Karpas-422 (cell line): ENCODE measurements at places on chromosomes 6 and 20. TPM values are rescaled to one million over a fixed set of nuclear protein-coding genes. Genes with fewer than 3 reads are reported as not detected.

- no peak for DNase-seq
- H3K4me3 ChIP-seq = no peak overlapping the region
These were observed 63.2 kb downstream of the GMDS start for GRCh38 chr6:2182251-2182650.

- no peak overlapping the region for H3K27ac ChIP-seq
- H3K4me1 ChIP-seq = no peaks in the 10 kb centered on the region
- no peaks in the 10 kb centered on the region for H3K36me3 ChIP-seq
- no peak overlapping the region for H3K4me3 ChIP-seq
These were observed 212.7 kb upstream of the AGPAT4 start for GRCh38 chr6:161486361-161487216.

PCED1A gene
- total RNA-seq = 19.0 and 20.3 TPM in 2 replicates

HRH3 gene
- not detected in 2 replicates for total RNA-seq

C20orf141 gene
- total RNA-seq = not detected in 2 replicates

TPD52L2 gene
- 25.9 and 38.3 TPM in 2 replicates for total RNA-seq
